ENCODE measurements at places on chromosomes 12 and 14.

- no peak for DNase-seq
These were observed 178.5 kb upstream of the DAAM1 start for GRCh38 chr14:59009967-59010366.

- DNase-seq, result peak; percentile 54
These were observed 88.9 kb upstream of the MED13L start for GRCh38 chr12:116366456-116366776.

GRCh38 chr14:102696856-102697495 lies 80.3 kb upstream of the TRAF3 start:
- no peak for DNase-seq

DNA sequence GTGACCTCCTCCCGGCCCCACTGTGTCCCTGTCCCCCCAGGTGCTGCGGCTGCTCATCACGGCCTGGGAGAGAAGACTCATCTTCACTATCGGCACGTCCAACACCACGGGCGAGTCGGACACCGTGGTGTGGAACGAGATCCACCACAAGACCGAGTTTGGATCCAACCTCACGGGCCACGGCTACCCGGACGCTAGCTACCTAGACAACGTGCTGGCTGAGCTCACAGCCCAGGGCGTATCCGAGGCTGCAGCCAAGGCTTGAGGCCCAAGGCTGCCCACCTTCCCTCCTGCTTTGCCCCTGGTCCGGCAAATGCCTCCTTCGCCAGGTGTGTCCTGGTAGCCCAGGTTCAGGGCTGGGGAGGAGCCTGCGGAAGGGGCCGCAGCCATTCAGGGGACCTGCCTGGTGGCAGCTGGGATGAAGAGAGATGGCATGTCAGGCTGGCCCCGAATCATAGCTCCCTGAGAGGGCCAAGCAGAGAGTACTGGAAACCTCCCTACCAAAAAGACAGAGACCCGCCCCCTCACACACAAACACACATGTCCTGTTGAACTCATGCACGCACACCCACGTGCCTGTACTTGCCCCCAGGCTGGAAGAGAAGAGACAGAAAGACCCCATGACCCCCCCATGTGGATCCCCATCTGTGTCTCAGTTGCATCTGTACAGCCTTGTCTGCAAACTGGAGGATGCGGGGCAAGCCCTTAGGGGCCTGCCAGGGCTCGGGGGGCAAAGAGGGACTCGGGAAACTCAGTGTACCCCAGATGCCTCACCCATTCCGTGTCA lies 38.7 kb downstream of the RASAL1 start:
- no peak for DNase-seq

DNA sequence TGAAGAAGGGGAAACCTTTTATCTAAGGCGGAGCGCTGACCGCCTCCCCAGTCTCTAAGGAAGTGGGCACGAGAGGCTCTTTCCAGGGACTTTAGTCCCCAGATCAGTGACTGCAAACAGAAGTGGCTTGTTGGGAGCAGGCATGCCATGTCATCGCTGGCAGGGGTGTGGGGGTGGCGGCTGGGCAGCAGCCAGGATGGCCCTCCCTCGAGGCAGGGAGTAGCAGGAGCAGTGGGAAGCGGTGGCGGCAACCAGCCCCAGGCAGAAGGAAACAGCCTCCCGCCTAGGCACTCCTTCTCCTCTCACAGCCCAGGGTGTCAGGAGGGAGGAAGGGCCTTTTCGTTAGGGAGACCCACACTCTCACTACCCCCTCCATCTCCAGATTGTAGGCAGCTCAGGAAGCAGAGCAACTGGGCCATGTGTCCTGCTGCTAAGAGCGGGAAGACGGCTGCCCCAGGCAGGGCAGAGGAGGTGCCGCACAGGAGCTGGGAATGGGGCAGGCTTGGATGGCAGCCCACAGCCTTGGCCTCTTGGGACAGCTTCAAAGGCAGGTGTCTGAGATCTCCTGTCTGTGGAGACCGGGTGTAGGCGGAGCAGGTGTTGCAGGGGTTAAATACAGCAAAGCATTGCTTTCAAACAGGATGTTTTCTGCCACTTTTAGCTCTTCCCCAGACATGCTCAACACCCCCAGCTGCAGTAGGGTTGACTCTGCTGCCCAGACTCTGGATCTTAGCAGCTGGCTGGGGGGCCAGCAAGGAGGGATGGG lies 21.8 kb downstream of the VDR start:
- no peak for DNase-seq

- DNase-seq, result no peak
These were observed 12.8 kb downstream of the CFAP73 start for GRCh38 chr12:113162102-113163029.

GRCh38 chr12:132886529-132887477 lies 602 bp downstream of the CHFR start:
- DNase-seq, result no peak

DNA sequence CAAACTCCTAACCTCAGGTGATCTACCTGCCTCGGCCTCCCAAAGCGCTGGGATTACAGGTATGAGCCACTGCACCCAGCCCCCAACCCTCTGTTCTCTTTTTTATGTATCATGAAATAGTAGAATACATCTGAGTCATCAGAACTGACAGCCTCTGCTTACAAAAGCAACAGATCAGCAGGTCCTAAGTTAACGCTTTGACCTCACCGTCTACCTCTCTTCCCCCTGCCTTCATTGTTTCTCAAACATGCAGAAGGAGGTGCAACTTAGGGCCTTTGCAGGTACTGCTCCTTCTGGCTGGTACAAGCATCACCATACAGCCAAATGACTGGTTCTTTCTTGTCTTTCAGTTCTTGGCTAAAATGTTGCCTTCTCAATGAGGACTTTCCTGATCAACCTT lies 249.2 kb downstream of the PAWR start:
- no peak for DNase-seq

All from LNCaP clone FGC (cell line).